ENCODE measurements at places on chromosomes 7 and 10.

DNA sequence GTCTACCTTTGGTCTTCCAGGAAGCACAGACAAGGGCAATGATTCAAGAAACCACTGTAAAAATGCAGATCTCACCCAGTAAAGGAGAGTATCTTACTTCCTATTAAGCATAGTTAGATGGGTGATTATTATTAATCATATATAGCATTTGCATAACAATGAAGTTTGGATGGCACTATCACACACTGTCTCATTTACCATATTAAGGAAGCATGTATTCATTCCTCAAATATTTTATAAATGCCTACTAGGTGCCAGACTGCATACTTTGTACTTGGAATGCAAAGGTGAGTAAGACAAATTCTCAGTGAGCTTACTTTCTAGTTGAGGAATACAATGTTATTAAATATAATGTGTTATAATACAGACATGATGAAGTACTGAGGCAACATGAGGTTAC, 53.9 kb upstream of the SKAP2 start:
- no peak for DNase-seq

DNA sequence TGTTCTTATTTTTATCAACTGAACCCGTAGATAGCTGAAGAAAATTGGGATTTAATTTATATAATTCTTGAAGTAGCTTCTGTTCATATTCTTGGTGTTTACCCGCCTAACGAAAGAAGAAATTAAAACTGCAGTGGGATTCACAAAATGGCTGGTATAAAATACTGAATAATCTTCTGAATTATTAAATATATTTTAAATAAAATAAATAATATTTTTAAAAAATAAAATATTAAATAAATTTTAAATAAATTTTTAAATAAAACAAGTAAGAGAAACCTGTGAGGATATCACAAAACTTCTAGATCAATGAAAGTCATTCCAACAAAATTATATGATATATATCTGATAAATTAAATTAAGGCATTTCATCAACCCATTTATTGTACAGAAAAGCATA, 99.4 kb downstream of the CNOT4 start:
- no peak for DNase-seq

DNA sequence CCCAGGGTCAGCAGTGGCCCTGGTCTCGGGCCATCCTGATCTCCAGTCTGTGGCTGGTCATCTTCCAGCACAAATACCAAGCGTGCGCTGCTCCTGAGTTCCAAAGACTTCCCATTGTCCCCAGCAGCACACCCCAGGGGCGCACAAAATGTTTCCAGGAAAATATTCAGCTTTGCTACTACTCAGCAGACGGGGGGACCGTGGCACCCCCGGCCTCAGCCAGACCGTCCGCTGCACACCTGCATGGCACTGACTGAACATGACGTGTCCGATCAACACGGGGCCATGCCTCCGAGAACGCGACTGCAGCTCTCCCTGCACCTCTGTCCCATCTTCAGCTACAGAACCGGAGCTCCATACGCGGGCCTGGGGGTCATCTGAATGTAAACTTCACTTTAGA, 9.6 kb upstream of the INSIG1 start:
- DNase-seq = no peak

GRCh38 chr7:47149208-47149839, 432.6 kb downstream of the TNS3 start:
- DNase-seq = peak; percentile 16

DNA sequence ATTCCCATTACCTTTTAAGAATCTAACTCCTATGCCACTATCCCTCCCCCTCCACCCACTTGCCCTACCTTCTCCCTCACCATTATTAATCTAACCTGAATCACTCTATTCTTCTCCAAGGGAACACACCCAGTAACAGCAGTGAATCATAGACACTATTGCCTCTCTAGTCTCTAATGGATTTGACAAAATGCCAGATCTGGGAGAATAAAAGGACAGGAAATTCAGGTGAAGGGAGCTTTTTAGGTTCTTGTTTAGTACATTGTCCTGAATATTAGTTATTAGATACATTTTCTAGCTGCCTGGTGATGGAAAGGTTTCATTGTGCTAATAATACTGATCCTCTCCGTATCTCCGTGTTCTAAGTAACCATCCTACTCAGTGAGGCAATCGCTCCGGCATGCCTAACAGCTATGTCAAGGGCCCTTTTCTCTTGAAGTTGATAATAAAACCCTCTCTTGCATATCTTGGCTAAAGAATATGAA, 4.1 kb upstream of the SFR1 start:
- DNase-seq = no peak

GRCh38 chr7:78095549-78095948, 297.0 kb downstream of the PHTF2 start:
- no peak for DNase-seq

- no peak for DNase-seq
These were observed 799.5 kb downstream of the LRMDA start for GRCh38 chr10:76230921-76231285.

DNA sequence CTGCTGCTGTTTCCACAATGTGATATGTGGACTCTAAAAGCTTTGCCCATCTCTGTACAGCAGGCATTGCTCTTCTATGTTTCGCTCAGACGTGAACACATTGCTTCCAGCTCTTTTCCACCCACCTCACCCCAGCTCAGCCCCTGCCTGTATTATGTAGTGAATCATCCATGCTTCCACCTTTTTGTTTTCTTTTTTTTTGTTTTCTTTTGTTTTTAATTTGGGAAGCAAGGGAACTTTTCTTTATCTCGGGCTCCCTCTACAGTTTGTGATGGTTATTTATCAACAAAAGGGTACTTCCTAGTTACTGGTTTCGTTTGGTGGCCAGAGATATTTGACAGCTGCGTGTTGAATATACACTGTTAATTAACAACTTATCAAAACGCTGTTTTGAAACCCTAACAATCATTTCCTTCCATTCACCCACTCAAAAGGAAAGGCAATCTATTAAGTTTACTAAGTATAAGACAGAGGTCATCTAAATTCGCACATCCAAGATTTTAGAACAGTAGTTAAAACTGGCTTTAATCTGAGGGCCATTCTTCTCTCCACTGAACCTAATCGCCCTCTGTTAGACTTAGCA, 127.9 kb upstream of the STK17A start:
- peak; percentile 44 for DNase-seq

- peak; percentile 12 for DNase-seq
These were observed 12.2 kb upstream of the LGI1 start for GRCh38 chr10:93745408-93746065.

DNA sequence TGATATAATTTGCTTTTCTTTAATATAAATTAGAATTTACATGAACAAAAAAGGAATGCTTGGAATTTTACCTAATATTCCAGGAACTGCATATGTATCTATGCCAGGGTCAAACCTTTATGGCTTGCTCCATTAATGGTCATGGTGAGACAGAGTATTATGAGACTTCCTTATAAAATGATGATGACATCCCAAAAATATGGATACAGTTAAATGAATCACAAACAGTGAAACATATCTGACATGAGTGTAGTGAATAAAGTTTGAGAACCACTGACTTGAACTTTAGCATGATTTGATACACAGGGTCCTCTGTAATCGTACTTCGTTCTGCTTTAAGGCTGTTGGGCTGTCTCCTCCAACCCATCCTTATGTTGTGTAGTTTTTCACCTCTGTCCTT, 51.8 kb downstream of the MARCHF5 start:
- no peak for DNase-seq

DNA sequence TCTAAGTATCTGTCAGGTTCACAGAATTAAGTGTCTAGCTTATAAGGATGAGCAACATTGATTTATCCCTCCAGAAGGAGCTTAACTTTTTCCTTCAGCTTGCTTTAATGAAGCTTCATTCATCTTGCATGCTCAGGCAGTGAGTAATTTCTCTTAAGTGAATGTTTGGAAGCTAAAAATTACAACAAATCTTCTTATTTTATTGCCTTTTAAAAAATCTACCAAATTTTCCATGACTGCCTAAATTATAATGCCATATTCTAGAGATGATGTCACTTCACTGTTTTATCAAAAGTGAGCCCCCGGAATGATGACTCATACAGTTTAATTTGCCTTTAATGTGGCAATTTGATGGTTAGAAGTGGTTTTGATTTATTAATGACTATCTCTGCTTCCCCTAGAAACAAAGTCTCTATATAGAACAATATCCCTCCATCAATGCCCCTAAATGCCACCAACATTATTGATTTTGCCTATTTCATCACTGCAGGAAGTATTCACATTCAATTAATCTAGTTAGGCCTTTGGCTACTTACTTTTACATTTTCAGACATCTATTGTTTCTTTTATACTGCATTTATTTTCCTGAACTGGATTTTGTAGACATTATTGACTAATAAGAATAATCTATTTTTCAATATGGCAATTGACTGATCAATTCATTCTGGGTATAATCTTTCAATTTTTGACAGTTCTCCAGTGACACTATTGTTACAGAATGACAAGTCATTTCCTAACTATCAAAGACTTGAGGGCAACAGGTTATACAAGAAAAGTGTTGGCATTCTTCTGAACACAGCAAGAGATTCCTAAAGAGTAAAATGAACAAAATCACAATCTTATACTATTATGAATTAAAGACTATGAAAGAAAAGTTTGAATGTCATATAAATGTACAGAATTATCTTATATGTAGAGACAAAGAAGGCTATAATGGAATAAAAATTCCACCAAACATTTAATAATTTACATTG, 139.3 kb upstream of the ODAD2 start:
- DNase-seq = no peak

DNA sequence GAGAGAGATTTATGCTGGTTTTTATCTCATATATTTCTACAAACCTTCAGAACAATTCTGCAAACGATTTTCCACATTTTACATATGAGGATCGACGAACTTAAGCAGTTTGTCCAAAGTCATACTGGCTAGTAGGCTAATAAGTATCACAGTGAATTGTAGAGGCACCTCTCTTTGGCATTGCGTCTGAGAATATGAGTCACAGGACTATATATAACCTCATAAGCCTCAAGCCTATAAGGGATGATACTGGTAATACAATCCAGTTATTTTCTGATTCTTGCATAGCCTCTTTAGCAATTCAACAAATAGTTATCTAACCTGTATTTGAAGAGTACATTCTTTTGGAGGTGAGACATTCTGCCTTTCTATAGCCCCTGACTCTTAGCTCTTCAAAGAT, 129.8 kb downstream of the GPR158 start:
- DNase-seq = no peak

GRCh38 chr10:1372212-1372611, 316.0 kb downstream of the WDR37 start:
- DNase-seq = no peak

GRCh38 chr10:50421026-50421719, 169.9 kb upstream of the ASAH2 start:
- peak; percentile 87 for DNase-seq

DNA sequence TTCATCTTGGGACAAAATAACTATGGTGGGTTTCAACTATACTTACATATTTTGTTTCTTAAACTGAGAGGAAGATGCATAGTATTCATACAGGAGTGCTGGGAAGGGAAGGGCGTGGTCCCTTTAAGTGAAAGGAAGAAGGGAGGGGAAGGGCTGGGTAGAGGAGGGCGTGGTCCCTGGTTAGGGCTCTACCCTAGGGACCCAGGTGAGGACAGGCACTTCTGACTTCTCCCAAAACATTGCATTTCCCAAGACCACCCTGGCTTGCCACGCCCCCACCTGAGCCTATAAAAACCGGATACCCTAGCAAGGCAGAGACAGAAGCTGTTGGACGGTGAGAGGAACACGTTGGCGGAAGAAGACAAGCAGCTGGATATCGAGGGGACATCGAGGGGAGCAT, 157.6 kb upstream of the PLXNA4 start:
- DNase-seq = no peak
